ENCODE measurements at places on chromosomes 3 and 15. TPM values are rescaled to one million over a fixed set of nuclear protein-coding genes. Genes with fewer than 3 reads are reported as not detected.

- no peak for DNase-seq
These were observed 31.2 kb downstream of the RYR3 start for GRCh38 chr15:33341953-33342352.

SLC12A1 gene
- not detected for total RNA-seq

GRCh38 chr3:177626045-177626444 lies 428.8 kb upstream of the TBL1XR1 start:
- no peak for DNase-seq

- no peak for DNase-seq
These were observed 21.3 kb upstream of the RAB11A start for GRCh38 chr15:65847989-65848388.

- no peak for DNase-seq
These were observed 6.1 kb downstream of the TBC1D2B start for GRCh38 chr15:78071383-78071782.

- DNase-seq = no peak
These were observed 35.6 kb downstream of the ABCC5 start for GRCh38 chr3:183981990-183982644.

LRRC49 gene
- total RNA-seq = 5.6 TPM

DNA sequence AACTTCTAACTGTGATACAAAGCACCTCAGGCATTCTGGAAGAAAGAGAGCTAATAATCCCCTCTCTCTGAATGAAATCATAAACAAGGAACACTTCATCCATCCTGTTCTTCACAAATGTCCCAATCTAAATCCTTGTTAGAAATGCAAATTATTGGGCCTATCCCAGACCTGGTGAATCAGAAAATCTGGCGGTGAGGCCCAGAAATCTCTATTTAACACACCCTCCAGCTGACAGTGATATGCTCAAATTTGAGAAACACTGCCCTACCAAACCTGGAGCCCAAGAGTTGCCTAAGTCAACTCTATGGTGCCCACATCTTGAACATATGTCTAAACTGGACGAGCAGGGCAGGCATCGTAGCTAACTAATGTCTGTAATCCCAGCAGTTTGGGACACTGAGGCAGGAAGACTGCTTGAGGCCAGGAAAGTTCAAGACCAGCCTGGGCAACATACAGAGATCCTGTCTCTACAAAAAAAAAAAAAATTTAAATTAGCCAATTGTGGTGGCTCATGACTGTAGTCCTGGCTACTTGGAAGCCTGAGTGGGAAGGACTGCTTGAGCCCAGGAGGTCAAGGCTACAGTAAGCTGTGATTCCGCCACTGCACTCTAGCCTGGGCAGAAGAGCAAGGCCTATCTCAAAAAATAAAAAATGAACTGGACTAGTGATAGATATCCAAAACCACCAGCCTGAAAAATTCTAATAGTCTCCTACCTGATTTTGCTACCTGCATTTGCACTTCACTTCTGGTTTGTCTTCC lies 23.1 kb downstream of the SCAP start:
- DNase-seq = no peak

GRCh38 chr3:52233108-52233591 lies 5.8 kb downstream of the TWF2 start:
- no peak for DNase-seq

- DNase-seq = no peak
These were observed 113.9 kb downstream of the DGKG start for GRCh38 chr3:186247821-186248814.

DNA sequence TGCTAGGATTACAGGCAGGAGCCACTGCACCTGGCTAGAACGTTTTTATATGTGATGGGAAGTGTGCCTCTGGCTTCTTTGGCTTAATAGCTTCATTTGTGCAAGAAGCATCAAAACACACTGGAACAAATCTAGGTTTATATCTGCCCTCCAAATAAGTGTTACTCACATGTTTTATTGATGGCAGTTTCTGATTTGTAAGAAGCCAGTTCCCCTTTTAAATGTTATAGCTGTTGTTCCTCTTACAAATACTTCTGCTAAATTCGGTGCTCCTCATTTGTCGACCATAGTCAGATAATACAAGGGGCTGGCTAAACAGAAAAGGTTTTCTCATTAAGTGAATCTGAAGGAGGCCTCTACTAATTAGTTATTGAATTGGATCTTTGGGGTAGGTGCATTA lies 307.1 kb upstream of the SEMA6D start:
- DNase-seq = no peak

SLC30A4 gene
- 5.7 TPM for total RNA-seq

- no peak for DNase-seq
These were observed 37.0 kb upstream of the SNRPA1 start for GRCh38 chr15:101332061-101332467.

- DNase-seq = no peak
These were observed 143.6 kb upstream of the SLITRK3 start for GRCh38 chr3:165339753-165340152.

Data from pulmonary artery endothelial cell (primary cell).